ENCODE measurements at places on chromosomes 2 and 18.

GRCh38 chr2:171316220-171316619, 117.6 kb downstream of the METTL8 start:
- no peak for DNase-seq

DNA sequence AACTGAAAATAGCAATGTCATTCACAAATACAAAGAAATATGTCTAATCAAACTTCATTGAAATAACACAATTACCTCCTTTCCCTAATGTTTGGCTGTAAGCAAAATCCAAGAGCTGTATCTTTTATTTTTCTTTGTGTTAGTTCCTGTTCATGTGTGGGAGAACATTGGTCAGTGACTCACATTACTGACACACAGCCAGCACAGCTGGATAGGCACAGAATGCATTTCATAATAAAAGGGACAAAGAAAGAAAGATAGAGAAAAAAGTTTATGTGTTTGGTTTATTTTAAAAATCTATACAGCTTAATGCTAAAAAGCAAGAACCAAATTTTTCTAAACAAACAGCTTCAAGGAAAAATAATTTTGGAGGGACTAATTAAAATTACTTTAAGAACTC, 185.6 kb upstream of the COL3A1 start:
- DNase-seq = no peak

DNA sequence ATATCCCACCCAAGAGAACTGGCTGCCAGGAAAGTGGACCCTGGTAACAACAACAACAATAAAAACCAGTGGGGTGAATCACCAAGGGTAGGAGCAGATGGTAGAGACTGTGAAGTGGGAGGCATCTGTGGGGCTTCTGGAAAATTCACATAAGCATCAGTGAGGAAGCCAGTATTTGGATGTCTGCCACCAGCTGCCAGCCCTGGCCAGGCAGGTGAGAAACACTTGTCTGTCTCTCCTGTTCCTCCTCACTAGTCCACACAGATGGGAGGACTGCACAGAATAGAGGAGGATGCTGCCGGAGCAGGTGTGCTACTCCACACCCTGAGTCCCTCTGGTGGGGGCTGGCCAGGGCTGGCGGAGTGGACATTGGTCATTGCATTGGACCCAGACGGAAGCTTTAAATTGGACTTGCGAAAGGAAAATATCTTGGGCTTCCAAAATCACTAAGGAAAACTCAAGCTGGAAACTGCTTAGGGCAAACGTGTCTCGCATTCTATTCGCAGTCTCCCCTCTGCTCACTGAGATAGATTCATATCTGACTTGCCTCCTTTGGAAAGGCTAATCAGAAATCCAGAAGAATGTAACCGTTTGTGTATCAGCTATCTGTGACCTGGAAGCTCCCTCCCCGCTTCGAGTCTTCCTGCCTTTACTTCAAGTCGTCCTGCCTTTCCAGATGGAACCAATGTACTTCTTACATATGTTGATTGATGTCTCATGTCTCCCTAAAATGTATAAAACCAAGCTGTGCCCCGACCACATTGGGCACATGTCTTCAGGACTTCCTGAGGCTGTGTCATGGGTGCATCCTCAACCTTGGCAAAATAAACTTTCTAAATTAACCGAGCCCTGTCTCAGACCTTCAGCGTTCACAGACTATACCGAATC, 69.1 kb downstream of the NAB1 start:
- DNase-seq = no peak

DNA sequence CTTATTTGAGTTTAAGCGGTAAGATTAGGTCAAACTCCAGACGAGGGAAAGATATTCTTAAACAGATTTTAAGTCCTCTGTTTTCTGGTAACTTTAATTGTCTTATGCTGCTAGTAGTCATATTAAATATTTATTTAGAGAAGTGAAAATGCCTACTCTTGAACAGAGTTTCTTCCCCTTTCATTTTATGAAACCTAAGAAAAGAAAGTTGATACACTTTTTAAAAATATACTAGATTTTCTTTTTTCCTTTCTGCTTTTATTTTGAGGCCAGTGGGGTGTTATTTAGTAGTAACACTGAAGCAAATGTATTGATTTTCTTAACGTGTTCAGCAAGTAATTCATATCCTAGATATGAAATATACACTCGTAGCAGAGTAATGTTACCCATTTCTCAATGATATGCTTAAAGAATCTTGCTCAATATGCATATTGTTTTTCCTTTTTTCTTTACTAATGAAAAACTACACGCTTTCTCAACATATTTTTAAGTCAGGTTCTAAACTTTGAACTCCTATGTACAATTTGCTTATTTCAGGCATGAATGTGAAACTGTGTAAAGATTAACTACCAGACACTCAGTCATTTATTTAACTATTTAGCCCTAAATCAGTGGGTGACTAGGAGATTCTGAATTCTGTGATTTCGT, 691 bp downstream of the KYNU start:
- no peak for DNase-seq

GRCh38 chr2:47631792-47632398, 151.1 kb upstream of the MSH6 start:
- no peak for DNase-seq

GRCh38 chr2:104046466-104046865, 807.4 kb upstream of the POU3F3 start:
- no peak for DNase-seq

GRCh38 chr2:234836271-234836670, 115.5 kb upstream of the SH3BP4 start:
- DNase-seq = no peak

- no peak for DNase-seq
Measured at GRCh38 chr2:66024391-66024790, 410.5 kb upstream of the MEIS1 start.

- no peak for DNase-seq
Measured at GRCh38 chr2:68377137-68377780, 12.2 kb downstream of the PLEK start.

- peak; percentile 37 for DNase-seq
Measured at GRCh38 chr2:215917953-215918620, 95.3 kb downstream of the MREG start.

GRCh38 chr2:187382131-187382530, 65.9 kb downstream of the CALCRL start:
- DNase-seq = no peak

All from eye (tissue), 1 donor.